ENCODE measurements at places on chromosomes 6 and 20. TPM values are rescaled to one million over a fixed set of nuclear protein-coding genes. Genes with fewer than 3 reads are reported as not detected.

GRCh38 chr6:120681204-120681603 is 653.1 kb downstream of the TBC1D32 start:
- no peak for DNase-seq

DNA sequence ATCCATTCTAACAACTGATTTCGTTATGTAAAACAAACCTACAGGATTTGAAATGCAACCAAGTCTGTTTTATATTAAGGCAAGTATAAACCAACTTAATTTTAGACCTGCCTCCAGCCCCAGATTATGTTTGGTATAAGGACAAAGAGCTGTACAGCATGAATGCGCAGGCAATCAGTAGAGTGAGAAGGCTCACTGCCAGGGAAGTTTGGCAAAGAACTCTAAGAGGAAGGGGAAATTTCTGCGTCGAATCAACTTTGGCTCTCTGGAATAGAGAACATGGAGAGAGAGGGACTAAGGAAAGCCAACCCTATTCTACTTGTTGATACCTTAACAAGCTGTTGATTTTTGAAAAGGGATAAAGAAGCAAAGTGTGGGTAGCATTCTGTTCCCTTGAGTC is 96.9 kb upstream of the FOXO3 start:
- peak; percentile 65 for DNase-seq

DNA sequence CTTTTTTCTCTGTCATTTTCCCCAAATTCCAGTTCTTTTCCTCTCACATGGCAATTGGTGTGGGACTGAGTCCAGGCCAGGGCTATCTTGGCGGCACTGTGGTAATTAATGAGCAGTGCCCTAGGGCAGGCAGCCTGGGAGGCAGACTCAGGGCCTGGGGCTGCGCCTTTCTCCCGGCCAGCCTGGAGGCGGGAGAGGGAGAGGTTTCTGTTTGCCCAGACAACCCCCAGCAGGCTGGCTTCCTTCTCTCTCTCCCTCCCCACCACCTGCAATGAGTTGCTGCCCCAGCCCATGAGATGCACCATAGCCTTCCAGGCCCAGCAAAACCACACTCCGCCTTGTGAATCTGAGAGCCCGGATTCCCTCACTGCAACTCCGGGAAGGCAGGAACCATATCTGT is 15.1 kb upstream of the CCDC167 start:
- no peak for DNase-seq

- DNase-seq = no peak
These were observed 2.0 kb upstream of the NOL7 start for GRCh38 chr6:13613029-13613594.

- DNase-seq = no peak
These were observed 71.2 kb upstream of the THBS2 start for GRCh38 chr6:169324656-169325459.

DNA sequence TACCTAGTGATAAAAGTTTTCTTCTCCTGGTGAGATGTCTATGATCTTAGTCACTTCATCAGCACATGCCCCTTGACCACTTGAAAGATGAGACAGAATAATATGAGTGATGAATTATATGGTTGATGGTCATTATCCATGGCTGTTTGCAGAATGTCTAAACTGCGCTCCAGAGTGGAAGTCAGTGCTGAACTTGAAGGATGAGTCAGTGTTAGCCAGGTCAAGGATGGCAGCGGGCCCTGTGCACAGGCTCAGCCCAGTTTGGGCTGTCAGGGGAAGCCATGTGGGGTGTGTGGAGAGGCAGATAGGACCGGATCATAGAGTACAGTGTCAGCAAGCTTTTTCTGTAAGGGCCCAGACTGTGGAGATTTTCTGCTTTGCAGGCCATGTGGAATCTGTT is 67.2 kb upstream of the KIF25 start:
- DNase-seq = no peak

GRCh38 chr20:371755-372542 is 8.6 kb upstream of the TRIB3 start:
- peak; percentile 88 for DNase-seq

DNA sequence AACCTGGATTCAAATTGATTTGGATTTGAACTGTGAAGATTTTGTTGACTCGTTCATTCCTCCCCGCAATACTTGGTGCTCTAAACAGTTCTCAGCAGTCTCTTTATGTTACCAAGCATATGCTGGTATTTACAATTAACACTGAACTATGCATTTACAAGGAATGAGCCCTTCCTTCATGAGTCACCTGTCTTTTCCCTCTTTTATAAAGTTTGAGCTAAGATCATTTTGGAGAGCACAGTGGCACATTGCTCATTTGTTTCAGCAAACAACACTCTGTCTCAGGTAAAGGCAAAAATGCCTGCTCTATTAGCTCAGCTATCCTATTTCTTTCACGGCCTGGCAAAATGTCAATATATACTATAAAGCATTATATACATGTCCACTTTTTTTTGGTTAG is 285.4 kb downstream of the PHACTR1 start:
- no peak for DNase-seq

DNA sequence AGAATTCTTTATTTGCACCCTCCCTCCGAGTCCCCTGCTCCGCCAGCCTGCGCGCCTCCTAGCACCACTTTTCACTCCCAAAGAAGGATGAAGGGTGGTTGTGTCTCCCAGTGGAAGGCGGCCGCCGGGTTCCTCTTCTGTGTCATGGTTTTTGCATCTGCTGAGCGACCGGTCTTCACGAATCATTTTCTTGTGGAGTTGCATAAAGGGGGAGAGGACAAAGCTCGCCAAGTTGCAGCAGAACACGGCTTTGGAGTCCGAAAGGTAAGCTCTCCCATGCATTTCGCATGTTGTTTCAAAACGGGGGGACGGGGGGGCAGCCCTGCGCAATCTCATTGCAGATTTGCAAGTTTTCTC is 357 bp downstream of the PCSK2 start:
- no peak for DNase-seq

DNA sequence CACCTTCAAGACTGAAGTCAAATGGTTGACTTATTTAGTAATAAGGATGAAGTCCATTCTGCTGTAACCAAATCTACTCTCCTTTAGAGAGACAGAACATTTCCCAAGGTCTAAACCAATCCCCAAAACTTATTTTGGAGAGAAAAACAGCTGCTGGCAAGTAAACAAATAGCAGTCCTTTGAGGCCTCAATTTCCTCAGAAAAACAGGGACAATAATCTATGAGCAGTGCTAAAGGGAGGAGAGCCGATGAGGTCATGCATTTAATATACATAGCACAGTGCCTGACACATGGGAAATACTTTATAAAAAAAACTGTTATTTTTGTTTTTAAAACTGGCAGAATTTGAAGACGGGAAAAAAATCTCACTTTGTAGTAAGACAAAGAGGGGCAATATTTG is 526.0 kb downstream of the EPM2A start:
- DNase-seq = no peak

GRCh38 chr20:64149809-64150560 is 14.3 kb upstream of the MYT1 start:
- DNase-seq = no peak

DNA sequence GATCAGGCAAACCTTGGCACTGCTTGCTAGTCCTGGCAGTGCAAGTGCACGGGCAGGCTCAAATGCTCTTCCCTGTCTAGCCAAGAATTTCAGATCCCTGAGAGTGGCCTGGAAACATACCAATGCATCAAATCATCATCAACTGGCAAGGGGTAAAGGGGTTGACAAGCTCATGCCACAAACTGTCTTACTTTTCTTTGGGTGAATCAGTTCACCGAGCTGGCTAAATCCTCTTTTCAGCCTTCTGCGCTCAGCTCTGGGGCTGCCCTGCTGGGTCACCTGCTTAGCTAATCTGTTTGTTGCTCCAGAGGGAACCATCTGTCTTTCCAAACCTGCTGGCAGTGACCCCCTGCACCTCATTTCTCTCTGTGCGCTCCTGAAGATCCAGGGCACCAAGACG is 59.5 kb downstream of the LYRM4 start:
- DNase-seq = no peak

- no peak for DNase-seq
These were observed 10.1 kb downstream of the JARID2 start for GRCh38 chr6:15255909-15256395.

- DNase-seq = no peak
These were observed 104.7 kb upstream of the SGK1 start for GRCh38 chr6:134422426-134423231.

- DNase-seq = no peak
These were observed 267.6 kb upstream of the ID4 start for GRCh38 chr6:19569563-19569962.

DNA sequence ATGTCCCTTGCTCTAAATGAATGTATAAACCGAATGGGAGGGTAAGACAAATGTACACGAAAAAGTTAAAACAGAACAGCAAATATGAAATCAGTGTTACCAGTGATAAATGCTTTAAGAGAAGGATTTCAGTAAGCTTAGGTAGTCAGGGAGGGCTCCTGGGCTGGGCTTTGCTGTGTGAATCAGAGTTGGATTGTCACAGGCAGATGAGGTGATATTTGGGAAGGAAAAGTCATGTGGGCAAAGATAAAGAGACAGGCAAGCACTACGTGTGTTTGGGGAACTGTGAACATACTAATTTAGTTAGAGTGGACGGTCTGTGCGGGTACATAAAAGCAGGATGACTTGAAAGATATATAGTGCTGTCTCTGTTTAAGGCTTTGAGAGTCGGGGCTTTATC is 114.8 kb downstream of the CRYBG1 start:
- DNase-seq = no peak

- DNase-seq = no peak
These were observed 110.0 kb downstream of the GPX5 start for GRCh38 chr6:28635547-28636158.

GRCh38 chr6:97176468-97176867 is 106.5 kb downstream of the MMS22L start:
- DNase-seq = no peak

GRCh38 chr20:7859356-7859802 is 80.9 kb downstream of the HAO1 start:
- peak; percentile 48 for DNase-seq

DNA sequence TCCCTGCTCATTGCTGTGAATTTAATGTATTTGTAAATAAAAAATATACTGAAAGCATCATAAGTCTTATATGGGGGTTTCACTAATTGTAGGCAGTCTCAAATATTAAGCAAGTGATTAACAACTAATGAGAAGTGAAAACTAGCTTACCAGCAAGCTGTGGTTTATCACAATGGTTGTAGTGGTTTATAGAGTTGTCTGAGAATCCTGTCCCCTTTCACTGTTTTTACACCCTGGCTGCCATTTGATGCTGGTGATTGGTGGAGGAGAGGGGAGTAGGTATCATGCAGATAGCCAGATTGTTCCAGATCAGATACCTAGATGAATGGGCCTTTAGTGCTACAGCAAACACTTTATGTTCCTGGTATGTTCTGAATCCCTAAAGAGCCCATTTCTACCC is 6.0 kb downstream of the MKKS start:
- DNase-seq = no peak

- no peak for DNase-seq
These were observed 123.6 kb downstream of the ISM1 start for GRCh38 chr20:13344671-13345070.

GRCh38 chr6:57215260-57215659 is 6.8 kb downstream of the RAB23 start:
- no peak for DNase-seq

- no peak for DNase-seq
These were observed 919.6 kb upstream of the MAP3K7 start for GRCh38 chr6:91506509-91506908.

- no peak for DNase-seq
These were observed 35.6 kb upstream of the TRAM2 start for GRCh38 chr6:52612336-52613054.

GRCh38 chr20:41087325-41087685 is 50.0 kb upstream of the PLCG1 start:
- no peak for DNase-seq

DNA sequence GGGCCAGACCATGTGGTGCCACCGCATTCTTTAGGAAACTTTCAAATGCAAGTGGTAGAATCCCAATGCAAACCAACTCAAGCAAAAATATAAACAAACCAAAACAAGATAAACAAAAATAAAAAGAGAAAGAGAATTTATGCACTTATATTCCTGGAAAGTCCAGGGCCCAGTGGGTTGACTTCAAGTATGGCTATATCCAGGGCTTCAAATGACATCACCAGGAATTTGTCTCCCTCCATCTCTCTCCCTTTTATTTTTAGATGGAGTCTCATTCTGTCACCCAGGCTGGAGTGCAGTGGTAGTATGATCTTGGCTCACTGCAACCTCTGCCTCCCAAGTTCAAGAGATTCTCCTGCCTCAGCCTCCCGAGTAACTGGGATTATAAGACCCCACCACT is 56.1 kb upstream of the PNRC1 start:
- DNase-seq = no peak

GRCh38 chr6:44624226-44624625 is 236.7 kb downstream of the CDC5L start:
- DNase-seq = no peak

DNA sequence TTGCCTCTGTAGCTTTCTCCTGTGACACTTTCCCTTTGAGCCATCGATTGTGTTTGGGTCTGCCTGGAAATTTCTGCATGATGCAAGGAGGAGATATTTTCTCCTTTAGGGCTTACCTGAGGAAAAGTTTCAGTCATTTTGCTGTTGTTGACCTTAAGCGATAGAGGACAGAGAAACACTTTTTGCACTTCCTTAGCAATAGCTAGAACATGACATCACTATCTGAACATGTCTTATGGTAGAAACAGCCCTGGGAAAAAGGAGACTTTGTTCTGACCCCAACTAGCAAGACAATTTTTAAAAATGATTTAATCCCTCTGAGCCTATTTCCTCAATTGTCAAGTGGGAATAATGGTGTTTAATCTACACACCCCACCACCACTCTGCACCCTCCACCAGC is 9.7 kb upstream of the FILIP1 start:
- DNase-seq = no peak

GRCh38 chr6:111750753-111751673 is 122.2 kb downstream of the FYN start:
- DNase-seq = no peak

DNA sequence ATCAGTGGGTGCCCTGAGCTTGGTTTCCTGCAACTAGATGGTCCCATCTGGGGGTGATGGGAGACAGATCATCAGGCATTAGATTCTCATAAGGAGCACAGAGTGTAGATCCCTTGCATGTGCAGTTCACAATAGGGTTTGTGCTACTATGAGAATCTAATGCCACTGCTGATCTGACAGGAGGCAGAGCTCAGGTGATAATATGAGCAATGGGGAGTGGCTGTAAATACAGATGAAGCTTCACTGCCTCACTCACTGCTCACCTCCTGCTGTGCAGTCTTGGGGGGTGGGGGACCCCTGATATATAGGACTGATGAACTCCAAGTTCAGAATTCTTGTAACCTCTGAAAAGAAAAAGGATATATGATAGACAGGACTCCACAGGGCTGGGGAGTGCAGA is 108.0 kb downstream of the RIN2 start:
- DNase-seq = no peak

GRCh38 chr20:37990571-37991151 is 42.6 kb downstream of the TTI1 start:
- peak; percentile 93 for DNase-seq

GRCh38 chr20:64112691-64113443 is 5.5 kb upstream of the NPBWR2 start:
- no peak for DNase-seq

ZSCAN26 gene
- polyA plus RNA-seq = 54.7 TPM

KIFC1 gene
- polyA plus RNA-seq = 47.1 TPM

OPN5 gene
- polyA plus RNA-seq = not detected

MYLK4 gene
- 0.96 TPM for polyA plus RNA-seq

CYP39A1 gene
- 12.1 TPM for polyA plus RNA-seq

SLC16A10 gene
- 6.1 TPM for polyA plus RNA-seq

ECI2 gene
- 79.5 TPM for polyA plus RNA-seq

TRIM40 gene
- polyA plus RNA-seq = not detected

VARS1 gene
- polyA plus RNA-seq = 38.9 TPM

EDN1 gene
- 47.6 TPM for polyA plus RNA-seq

SNX14 gene
- polyA plus RNA-seq = 138 TPM

SYNDIG1 gene
- polyA plus RNA-seq = 6.8 TPM

BHLHE23 gene
- polyA plus RNA-seq = not detected

NT5DC1 gene
- 60.1 TPM for polyA plus RNA-seq
